ENCODE measurements at places on chromosomes 3 and 15. TPM values are rescaled to one million over a fixed set of nuclear protein-coding genes. Genes with fewer than 3 reads are reported as not detected.

The RBSN gene
- 26.8 TPM for total RNA-seq

The PP2D1 gene
- not detected for total RNA-seq

The SERPINI1 gene
- 0.52 TPM for total RNA-seq

The CHRNA3 gene
- not detected for total RNA-seq

The HRG gene
- not detected for total RNA-seq

The MEGF11 gene
- not detected for total RNA-seq

Measured in PC-3 (cell line).